ENCODE measurements at places on chromosomes 6 and 20.

DNA sequence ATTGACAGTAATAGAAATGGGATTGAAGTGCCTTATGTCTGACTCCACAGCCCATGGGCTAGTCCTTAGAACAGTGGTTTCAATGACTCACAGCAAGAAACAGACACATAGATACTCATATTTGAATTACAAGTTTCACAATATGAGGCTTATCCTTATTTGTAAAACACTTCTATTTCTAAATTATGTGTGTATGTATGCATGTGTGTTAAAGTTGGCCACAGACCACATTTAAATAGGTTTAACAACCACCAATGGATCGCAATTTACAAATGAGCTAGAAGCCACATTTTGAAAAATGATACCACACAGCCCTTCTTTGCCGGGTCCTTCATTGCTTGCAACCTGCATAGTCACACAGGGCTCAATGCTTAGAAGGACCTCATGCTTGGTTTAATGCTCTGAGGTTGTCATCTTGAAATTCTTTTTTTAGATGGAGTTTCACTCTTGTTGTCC lies 157.8 kb upstream of the PREP start:
- no peak for DNase-seq

- no peak for DNase-seq
Measured at GRCh38 chr20:45826381-45827019, 612 bp downstream of the TNNC2 start.

DNA sequence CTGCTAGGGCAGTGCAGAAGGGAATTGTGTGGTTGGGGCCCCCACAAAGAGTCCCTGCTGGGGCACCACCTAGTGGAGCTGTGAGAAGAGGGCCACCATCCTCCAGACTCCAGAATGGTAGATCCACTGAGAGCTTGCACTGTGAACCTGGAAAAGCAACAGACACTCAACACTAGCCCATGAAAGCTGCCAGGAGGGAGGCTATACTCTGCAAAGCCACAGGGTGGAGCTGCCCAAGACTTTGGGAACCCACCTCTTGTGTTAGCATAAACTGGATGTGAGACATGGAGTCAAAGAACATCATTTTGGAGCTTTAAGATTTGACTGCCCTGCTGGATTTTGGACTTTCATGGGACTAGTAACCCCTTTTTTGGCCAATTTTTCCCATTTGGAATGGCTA lies 328.4 kb upstream of the KHDRBS2 start:
- no peak for DNase-seq

DNA sequence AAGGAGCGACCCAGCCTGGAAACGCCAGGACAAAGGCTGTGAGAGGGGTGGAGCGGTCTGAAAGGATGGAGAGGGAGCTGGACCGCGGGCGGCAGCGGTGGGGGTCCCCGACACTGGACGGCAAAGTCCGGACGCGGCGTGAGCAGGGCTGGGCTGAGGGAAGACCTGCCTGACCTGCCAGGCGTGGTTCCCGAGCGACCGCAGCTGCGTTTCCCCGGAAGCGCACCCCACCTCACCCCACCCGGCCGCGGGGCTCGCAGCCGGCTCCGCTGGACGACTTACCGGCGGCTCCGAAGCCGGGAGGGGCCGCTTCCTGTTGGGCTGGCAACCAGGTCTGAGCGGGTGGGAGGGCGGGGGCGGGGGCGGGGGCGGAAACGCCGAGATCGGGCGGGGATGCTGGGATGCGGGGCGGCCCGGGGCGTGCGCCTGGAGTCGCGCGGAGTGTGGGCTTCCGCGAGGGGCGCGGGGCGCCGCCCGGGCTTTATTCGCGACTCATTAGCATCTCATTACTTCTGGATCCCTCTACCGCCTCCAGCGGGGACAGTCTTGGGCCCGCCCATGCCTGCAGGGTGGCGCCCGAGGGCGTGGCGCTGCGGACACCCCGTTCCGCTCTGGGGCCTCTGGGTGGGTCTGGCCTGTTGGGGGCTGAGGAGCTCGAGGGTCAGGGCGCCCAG lies at the start of gene MICAL1:
TSS of gene MICAL1 (minus strand) at position 336 of the 674 bp plus-strand sequence. CDS start 1,576 bp downstream, outside the sequence.
- DNase-seq = peak; percentile 83

DNA sequence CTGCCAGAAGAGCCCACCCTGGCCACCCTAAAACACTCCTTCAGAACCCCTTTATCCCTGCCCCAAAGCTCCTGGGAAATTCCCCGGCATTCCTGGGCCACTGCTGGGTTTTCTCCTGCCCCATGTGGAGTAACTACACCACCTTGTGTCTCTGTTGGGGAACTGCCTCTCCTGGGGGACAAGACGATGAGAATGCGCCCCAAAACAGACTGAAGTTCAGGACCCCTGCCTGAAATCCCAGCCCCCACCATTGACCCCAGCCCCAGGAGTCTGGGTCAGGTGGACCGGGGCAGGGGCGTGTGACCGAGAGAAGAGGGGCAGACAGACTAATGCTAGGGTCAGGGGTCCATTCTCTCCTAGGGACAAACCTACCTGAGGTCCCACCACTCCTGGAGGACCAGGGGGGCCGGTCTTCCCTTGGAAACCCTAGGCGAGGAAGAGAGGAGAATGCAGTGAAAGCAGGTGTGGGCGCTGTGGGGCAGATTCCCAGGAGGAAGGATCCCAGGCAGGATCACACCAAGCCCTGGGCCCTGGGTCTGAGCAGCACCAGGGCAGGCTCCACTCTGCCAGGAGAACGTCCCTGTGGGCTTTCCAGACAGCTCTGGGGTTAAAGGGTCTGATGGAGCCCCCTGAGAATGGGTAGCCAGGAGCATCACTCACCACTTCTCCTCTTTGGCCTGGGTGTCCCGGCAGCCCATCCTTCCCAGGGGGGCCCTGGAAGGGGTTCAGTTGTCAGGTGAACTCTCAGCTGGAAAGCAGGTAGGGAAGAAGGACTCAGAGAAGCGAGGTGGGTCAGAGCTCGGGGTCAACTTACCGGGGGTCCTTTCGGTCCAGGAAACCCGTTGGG lies 19.4 kb downstream of the COL11A2 start:
- DNase-seq = no peak

DNA sequence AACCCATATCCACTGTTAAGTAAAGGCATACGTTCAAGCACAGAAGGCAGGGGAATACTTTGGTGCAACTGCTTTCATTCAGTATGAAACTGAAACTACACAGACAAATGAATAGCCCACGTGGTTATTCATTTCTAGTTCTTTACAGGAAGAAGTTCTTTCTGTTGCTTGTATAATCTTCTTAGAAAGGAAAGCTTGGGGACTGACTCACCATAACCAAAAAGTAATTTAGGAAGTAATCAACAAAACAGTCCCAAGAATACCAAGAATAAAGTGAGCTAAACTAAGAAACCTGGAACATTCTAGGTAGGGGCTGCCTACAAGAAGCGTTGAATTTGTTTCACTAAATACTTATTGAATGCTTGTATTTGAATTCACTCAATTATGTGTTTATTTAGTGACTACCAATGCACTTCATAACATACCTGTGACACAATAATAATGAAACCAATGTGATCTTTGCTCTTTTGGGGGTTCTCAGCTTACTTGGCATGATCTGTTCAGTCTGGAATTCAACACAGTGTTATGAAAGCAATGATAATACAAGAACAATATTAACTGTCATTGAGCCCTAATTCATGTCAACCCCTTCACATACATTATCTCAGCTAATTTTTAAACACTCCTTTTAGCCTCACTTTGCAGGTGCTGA lies 25.1 kb upstream of the KIAA0408 start:
- no peak for DNase-seq

DNA sequence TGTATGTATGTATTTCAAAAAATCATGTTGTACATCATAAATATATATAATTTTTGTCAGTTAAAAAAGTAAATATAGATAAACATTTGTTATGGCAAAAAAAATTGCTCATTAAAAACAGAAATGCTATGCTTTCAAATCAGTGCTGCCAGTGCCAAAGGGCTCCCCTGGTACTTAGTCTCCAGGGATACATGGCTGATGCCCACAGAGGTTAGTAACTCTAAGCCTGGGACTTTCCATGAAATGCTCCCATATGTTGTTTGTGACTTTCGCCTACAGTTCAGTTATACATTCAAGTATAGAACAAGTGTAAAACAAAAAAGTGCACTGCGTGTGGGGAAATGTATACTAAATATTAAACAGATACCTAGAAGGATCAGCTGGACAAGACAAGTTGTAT lies 104.0 kb downstream of the TENT5A start:
- no peak for DNase-seq

- DNase-seq = no peak
Measured at GRCh38 chr20:38855356-38855755, 49.9 kb downstream of the PPP1R16B start.

DNA sequence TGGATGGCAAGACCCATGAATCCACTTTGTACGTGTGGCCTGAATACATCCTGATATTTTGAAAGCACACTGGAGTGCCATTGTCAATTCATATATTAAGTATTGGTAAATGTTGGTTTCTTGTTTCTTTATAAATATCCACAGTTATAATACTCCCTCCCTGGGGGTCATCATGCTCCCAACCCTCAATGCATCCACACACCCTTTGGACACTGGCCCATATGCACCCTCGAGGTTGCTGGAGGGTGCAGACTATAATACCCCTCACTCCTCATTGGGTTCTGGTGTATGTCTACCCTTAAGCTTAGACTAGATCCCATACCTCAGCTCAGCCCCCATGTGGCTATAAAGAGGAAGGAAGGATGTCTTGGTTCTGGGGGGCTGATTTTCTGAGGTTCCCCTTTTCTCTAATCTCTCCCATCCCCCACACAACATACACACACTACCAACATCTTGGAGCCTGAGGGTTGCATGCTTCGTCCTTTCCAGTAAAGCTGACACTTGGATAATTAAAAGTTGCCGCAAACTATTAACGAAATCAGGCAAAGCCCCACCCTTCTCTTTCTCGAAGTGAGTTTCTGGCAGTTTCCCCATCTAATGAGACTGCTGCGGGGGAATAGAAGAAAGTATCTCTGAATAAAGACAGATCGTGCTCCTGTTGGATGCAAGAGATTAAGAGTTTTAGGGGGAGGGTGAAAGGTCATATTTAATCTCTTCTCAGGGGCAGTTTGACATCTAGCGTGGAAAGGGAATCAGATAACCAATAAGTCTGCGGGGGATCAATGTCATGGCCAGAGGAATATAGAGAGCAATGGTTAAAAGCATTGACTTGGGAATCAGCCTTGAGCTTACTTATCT lies 7.4 kb downstream of the PIM1 start:
- DNase-seq = peak; percentile 41

GRCh38 chr6:26003102-26003694 lies 40.6 kb downstream of the TRIM38 start:
- peak; percentile 57 for DNase-seq

DNA sequence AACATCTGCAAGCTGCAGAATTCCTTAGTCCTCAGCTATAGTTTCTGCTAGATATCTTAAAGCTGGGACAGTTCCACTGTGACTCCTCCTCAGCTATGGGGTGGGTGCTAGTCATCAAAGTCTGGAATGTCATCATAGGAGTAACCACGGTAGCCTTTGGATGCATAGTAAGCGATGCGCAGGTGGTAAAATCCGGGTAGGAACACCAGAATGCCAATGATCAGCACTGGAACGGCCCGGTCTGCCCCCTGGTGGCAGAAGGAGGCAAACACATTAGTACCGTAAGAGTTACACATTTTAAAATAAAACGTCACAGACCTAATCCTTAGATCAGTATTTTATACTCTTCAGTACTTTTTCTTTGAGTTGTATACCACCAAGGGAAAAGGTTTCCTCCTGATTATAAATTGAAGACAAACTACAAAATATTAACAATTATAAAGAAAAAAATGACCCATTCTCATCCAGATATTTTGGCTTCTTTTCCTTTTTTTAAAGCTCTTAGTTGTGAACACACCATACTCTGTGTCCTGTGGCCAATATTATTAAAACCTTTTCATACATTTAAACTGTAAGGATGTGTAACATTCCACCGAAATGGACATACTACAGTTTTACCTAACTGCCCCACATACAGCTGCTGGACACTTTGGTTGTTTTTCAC lies 18.9 kb downstream of the PCNA start:
- peak; percentile 72 for DNase-seq

DNA sequence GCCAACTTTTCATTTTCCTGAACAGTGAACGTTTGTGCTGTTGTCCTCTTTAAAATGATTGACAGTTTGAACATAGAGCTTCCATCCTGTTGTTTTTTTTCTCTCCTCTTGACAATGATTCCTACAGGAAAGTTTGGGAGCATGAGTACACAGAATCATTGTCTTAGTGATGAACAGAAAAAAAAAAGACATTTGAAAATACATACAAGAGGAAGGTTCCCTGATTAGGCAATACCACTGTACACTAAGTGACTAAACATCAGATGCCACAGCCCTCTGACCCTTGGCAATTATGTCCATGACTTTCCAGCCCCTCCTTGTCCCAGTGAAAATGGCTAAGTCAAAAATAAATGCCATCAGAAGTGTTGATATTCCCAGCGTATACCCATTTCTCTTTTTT lies 71.5 kb downstream of the RTN4IP1 start:
- DNase-seq = no peak

GRCh38 chr6:88251301-88251700 lies 85.2 kb upstream of the CNR1 start:
- no peak for DNase-seq

GRCh38 chr20:15310361-15310760 lies 972.9 kb upstream of the FLRT3 start:
- no peak for DNase-seq

GRCh38 chr20:13220904-13221297 lies at the start of gene ISM1:
TSS of gene ISM1 (plus strand) at chr20:13221274. CDS start at chr20:13221777, 503 bp downstream.
- DNase-seq = peak; percentile 69

- DNase-seq = no peak
Measured at GRCh38 chr6:79898076-79898475, 49.3 kb downstream of the ELOVL4 start.

- DNase-seq = no peak
Measured at GRCh38 chr6:110542311-110543024, 66.1 kb upstream of the SLC22A16 start.

DNA sequence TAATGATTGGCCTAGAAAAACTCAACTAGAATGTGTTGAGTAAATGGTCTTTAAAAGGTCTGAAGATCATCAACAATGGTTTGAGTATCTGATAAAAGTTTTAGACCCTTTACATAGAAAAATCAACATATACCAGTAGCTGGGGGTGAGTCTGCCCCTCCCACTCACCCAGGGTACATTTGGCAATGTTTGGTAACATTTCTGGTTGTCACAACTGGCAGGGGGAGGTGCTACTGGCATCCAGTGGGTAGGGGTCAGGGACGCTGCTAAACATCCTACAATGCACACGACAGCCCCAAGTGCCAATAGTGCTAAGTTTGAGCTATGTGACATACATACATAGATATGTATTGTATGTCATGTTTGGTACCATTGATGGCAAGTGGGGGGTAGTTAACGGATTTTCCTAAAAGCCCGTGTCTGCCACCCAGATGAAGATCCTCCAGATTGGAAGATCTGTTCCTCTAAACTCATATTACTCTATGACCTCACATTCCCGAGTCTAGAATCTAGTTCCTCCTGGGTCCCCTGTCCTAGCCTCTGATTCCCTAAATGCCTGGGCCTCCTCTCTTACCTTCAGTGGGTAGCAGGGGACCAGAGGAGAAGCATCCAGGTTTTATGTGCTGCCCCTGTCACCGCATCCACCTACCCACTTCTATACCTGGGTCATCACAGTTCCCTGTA lies 2.5 kb upstream of the MMP9 start:
- no peak for DNase-seq

- DNase-seq = no peak
Measured at GRCh38 chr6:124742971-124743370, 219.3 kb upstream of the RNF217 start.

- DNase-seq = no peak
Measured at GRCh38 chr20:2538931-2539720, 2.8 kb downstream of the TMC2 start.

Data from DND-41 (cell line).